ENCODE measurements at places on chromosomes 11 and 22.

DNA sequence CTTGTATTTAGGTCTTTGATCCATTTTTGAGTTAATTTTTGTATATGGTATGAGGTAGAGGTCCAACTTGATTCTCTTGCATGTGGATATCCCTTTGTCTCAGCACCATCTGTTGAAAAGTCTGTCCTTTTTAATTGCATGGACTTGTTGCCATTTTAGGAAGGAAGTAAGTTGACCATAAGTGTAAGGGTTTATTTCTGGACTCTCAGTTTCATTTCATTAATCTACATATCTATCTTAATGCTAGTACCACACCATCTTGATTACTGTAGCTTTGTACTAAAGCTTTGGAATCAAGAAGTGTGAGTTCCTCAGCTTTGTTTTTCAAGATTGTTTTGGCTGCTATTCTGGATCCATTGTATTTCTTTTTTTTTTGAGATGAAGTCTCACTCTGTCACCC lies 31.4 kb downstream of the CBL start:
- no peak for DNase-seq

GRCh38 chr11:43396617-43397016 lies 37.9 kb downstream of the TTC17 start:
- no peak for DNase-seq

DNA sequence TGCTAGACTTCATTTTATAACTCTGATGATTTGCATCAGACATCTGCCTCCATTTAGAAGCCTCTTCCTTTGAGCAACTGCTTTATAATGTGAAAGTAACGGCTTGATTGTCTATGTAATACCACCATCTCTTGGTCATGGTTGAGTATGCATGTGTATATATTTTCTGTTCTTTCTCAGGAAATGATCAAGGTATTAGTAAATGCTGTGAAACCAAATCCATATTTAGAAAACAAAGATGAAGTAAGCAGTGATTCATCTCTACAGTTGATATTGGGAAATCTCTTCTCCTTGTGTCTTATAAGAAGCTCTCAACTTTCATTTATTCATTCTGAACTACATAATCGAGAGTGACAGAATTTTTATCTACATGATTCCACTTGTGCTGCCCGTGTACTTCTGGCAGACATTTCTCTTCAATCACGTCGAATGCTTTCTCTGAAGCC lies 104.6 kb upstream of the ANO3 start:
- DNase-seq, result peak; percentile 6

DNA sequence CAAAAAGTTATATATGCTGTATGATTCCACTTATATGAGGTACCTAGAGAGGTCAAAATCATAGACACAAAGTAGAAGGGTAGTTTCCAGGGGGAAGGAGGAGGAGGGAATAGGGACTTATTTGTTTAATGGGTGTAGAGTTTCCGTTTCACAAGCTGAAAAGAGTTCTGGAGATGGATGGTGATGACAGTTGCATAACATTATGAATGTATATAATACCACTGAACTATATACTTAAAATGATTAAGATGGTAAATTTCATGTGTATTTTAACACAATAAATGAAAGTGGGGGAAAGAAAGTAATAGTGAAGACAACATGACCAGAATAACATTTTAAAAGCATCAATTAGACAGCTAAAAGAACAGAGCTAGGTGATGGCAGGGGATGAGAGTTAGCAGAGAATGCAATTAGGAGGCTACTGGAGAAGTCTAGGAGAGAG lies 51.2 kb downstream of the MRTFA start:
- no peak for DNase-seq

DNA sequence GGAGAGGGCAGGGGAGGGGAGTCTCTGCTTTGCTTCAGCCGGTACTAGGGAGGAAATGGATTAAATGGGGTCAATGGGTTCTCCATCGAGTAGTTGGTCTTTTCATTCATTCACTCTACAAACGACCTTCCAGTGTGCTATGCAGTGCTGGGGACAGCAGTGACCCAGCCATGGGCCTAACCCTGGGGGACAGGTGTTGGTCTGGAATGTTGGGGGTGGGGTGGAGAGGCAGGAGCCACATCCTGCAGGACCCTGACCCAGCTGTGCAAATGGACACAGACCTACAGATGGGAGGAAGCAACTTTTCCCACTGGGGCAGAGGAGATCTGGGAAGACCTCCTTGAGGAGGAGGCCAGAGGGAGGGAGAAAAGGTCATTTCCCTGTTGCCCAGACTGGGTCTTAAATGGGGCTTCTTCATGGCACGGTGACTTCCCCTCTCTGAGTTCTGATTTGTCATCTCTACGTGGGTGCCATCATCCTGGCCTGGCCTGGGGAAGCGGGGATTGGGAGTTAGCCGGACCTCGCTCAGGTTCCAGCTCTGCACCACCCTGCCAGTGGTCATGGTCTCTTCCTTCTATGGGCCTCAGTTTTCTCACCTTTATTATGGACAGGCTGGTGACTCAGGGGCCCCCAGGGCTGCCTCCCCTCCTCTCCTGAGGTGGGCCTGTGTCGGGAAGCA lies 2.0 kb downstream of the CYTH4 start:
- no peak for DNase-seq

- DNase-seq, result no peak
These were observed 94.3 kb upstream of the ARHGAP42 start for GRCh38 chr11:100592619-100593260.

- no peak for DNase-seq
These were observed 104.8 kb downstream of the CD44 start for GRCh38 chr11:35243774-35244173.

- DNase-seq, result no peak
These were observed 1.5 kb downstream of the UFD1 start for GRCh38 chr22:19477321-19478044.

GRCh38 chr22:24157822-24158135 lies 23.5 kb upstream of the SUSD2 start:
- no peak for DNase-seq

GRCh38 chr11:67315325-67315909 lies 12.1 kb downstream of the SSH3 start:
- DNase-seq, result no peak

DNA sequence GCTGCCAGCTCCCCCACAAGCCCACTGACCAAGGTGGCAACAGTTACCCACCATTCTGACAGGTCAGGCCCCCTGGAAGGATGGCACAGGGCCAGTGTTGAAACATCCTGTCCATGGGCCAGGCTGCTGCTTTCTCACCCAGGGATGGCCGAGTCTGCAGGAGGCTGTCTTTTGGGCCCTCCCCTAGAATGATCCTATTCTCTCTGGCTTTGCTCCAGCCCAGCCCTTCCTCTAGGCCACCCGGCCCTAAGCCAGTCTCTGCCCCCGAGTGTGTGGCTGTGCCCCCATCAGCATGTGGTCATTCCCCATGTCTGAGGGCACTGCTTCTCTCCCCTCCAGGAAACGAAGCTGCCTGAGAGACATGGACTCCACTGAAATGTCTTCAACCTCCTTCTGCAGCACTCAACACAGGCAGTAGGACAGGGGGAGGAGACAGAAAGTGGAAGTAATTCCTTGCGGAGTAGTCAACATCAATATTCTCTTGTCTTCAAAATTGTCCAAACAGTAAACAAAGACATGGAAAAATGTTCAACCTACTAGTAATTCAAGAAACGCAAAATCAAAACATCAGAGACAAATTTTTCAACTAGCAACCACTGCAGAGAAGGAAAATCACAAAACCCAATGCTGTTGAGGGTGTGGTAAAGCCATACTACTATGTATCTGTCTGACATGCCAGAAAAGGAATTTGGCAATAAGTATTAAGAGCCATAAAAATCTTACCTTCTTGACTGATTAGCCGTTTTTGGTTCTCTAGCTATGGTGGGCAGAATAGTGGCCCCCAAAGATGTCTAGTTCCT lies 5.1 kb upstream of the SCARF2 start:
- no peak for DNase-seq

- DNase-seq, result peak; percentile 6
These were observed 22.0 kb upstream of the P2RY6 start for GRCh38 chr11:73249853-73250783.

GRCh38 chr22:22878801-22879674 lies 8.6 kb upstream of the IGLL5 start:
- no peak for DNase-seq

DNA sequence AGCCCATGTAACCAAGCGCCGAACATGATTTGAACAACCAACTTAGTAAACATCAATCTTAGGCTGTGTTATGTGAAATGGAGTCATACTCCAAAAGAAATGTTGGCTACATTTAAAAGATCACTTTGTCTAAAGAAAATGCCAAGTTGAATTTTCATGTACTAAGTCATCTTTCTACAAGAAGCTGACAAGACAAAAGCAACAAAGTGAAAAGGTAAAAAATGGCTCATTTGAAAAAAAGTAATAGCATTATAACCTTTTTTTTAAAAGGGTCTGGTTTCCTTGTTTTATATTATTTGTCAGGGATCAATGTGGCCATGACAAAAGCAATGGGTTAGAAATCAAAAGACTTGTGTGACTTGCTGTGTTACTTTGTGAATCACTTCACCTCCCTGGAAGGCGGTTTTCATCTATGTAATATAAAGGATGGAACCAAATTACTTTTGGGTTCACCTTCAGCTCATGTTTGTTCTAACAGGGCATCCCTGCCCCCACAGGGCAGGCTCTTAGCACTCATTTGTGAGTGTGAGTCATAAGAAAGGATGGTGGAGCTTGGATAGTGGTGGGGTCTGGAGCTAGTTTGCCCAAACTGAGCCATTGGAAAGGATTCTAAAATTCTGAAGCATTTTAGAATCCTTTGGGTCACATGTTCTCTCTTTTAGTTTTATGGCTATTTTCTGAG lies 131.9 kb upstream of the MTMR2 start:
- peak; percentile 66 for DNase-seq

DNA sequence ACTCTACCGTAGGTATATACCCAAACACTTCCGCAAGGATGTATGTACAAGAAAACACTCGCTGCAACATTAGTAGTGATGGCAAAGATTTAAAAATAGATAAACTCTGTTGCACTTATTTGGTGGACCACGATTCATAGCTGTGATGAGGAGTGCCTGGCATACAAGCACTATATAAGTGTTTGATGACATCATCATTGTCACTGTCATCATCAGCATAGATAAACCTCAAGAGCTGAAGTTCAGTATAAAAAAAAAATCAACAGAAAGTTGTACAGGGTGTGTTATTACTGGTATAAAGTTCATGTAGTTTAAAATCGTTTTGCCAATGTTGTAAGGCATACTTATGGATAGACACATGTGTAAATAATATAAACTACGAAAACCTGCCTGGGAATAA lies 24.0 kb upstream of the NUP50 start:
- no peak for DNase-seq

DNA sequence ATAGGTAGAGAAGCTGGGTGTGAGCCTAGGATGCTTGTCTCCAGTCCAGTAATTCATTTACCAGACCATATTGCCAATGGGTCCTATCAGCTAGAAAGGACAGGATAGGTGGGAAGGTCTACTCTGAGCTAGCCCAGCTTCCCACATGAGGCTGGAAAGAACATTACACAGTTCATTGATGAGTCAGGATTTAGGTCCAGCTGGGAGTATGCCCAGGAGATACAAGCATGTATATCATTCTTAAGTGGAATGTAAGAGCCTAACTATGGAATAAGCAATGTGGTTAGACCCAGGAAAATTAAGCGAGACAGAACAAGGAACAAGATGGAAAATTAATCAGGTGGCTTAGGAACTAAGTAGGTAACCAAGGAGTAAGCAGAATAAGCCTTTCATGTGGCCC lies 59.0 kb upstream of the TBCEL start:
- DNase-seq, result peak; percentile 72

- DNase-seq, result no peak
These were observed 4.3 kb upstream of the APOBEC3A start for GRCh38 chr22:38953091-38953490.

- DNase-seq, result no peak
These were observed 102.0 kb downstream of the ZNF280B start for GRCh38 chr22:22406445-22407027.

DNA sequence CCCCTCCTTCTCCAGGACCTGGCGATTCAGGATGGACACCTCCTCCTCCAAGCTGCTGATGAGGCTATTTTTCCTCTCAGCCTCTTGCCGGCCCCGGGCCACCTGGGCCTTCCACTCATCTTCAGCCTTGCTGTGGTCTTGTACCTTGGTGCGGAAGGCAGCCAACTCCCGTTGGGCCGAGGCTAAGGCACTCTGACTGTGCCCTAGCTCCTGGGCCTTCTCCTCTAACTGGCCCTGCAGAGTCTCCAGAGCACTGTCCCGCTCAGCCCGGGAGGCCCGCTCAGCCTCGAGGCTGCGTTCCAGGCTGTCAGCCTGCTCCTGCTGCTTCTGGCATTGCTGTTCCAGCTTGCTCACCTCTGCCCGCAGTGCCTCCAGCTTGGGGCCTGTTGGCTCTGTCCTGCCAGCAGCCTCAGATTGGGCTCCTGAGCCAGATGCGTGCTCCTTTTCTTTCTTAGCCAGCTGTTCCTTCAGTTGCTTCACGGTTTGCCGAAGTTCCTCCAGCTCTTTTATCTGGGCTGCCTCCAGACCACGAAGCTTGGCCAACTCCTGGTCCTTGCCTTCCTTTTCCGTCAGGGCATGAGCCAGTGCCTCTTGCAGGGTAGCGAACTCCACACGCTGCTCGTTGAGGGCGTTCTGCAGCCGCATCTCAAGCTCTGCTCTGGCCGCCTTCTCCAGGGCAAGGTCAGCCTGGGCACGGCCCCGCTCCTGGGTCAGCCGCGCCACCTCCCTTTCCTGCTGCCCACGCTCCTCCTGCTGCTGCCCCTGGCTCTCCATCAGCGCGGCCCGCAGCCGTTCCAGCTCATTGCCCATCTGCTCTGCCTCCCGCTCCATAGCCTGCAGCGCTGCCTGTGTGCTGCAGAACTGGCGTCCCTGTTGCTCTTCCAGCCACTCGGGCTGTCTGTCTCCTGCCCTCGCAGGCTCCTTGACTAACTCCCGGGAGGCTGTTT lies 15.3 kb downstream of the IL18BP start:
- no peak for DNase-seq

DNA sequence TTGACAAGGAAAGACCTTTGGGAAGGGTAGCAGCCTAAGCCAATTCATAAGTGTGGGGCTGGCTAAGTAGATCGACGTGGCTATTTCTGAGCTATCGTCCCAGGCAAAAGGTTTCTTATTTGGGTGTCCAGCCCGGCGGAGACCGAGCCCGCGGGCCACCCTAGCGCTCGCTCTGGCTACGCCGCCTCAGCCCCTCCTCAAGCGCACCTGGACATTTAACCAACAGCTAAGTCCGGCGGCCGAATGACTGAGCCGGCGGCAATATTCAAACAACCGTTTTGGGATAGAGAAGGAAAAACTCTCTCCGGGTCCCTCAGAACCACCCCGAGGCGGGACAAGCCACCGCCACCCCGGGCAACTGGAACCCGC lies 457 bp downstream of the RNF141 start:
- DNase-seq, result no peak

DNA sequence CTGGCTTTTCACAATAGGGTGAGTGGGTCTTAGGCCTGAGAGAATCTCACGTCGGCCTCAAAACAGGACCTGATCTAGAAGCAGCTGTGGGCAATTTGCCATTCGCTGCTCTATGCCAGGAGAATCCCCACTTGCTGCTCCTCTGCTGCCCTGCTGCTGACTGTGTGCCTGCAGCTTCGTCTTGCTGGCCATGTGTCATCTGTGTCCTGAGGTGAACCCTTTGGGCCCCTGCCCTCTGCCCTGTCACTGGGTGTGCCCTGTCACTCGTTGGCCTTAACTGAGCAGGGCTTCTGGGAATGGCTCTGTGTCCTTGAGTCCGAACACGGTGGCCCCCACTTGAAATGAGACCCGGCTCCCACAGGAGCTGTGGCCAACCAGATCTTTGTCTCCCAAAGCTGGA lies 6.2 kb downstream of the NAA40 start:
- no peak for DNase-seq

GRCh38 chr11:34625576-34625975 lies 4.7 kb downstream of the EHF start:
- DNase-seq, result no peak

Data from NCI-H226 (cell line).